ENCODE measurements at places on chromosomes 4 and X.

GRCh38 chr4:99710681-99711345 is 53.2 kb upstream of the C4orf54 start:
- DNase-seq, result no peak

DNA sequence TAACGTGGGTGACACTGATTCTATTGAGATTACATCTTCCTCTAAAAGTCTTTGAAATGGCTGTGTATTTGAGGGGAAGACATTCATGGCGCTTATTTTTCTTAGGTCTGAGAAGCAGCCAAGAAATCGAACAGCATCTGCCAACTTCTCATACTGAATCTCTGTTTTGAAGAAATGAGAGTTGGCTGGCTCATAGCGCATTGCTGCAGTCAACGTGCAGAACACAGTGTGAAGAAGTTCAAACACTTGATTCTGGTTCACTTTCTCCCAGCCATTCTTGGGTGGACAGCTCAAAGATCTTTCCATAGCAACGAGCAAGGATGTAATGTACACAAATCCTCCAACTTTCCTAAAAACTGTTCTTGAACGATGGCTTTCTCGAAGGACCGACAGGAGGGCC is 156.5 kb downstream of the WDFY3 start:
- DNase-seq, result no peak

GRCh38 chr4:70818921-70819320 is 20.8 kb downstream of the GRSF1 start:
- no peak for DNase-seq

DNA sequence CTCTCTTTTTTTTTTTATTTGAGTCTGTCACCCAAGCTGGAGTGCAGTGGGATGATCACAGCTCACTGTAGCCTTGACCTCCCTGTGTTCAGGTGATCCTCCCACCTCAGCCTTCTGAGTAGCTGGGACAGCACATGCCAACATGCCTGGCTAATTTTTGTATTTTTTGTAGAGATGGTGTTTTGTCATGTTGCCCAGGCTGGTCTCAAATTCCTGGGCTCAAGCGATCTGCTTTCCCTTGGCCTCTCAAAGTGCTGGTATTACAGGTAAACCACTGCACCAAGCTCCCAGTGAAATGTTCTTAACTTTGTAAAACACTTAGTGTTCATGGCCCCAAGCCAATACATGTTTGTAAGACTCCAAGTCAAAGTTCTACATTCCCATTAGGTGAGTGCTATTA is 316.1 kb downstream of the KCTD8 start:
- no peak for DNase-seq
